ENCODE measurements at places on chromosomes 3 and 15.

- no peak for DNase-seq
Observed at GRCh38 chr15:49731187-49732099, 110.6 kb downstream of the DTWD1 start.

DNA sequence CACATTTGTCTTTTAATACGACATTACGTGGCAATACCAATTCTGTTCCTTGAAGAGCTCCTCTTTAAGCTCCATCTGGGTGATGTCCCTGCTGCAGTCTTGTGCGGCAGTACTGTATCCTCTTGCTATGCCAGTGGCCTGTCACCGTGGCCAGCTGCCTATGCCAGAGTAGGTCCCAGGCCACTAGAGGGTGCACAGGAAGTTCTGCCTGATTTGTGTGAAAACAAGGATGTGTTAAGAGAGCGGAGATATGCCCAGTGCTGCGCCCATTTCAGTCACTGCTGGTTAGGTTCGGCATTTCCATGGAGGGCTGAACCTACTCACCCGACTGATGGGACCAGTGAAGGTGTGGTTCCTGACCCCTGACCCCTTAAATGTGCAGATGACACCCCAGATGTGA, 25.2 kb downstream of the NIPA1 start:
- DNase-seq = no peak

DNA sequence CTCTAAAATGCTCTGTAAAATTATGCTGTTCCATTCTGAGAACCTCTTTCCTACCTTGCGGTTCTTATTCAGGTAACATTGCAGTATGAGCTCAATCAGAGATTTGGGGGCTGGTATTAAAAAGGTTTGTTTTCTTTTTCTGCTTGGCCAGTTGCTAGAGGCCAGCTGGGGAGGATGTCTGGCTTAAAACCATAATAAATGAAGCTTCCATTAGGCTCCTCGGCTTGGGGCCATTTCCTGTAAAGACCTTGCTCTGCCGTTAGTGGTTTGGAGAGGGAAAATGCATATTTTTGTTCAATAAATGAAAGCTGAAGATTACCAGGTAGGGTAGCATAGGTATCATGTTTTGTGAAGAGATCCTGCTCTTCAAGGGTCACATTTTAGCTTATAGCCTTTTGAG, 55.2 kb downstream of the MCTP2 start:
- DNase-seq = no peak

- no peak for DNase-seq
Observed at GRCh38 chr15:84625123-84625522, 24.3 kb downstream of the ZSCAN2 start.

DNA sequence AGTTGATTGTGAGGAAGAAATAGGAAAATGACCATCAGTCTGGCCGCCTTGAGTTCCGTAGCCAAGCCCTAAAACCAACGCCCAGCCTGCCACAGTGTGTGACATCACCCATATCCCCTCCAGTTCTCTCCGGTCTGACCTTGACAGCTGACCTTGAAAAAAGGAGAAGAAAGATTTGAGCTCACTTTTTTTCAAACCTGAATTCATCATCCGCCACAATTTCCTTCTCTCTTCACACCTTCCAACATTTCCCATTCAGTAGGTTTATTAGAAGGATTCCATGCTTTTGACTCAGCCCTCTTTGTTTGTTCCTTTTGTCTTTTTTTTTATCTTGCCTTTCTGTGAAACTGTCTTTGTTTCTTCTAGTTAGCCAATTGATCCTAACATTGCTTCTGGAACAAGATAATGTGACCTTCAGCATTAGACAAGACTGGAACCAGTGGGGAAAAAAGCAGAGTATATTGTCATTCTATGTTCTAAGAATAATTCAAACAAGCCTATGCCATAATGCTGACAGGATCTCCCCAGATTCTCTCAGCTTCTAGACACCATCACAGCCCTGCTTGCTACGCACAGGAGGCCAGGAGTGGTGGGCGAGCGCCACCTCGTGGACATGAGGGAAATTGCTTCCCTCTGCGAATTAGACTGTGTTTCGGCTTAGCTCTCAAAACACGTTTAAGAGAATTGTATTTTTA, 283.1 kb downstream of the FGF12 start:
- DNase-seq = peak; percentile 21

GRCh38 chr15:99092554-99093172, 12.2 kb upstream of the SYNM start:
- DNase-seq = no peak

- DNase-seq = no peak
Observed at GRCh38 chr15:41553731-41554130, 5.3 kb upstream of the TYRO3 start.

DNA sequence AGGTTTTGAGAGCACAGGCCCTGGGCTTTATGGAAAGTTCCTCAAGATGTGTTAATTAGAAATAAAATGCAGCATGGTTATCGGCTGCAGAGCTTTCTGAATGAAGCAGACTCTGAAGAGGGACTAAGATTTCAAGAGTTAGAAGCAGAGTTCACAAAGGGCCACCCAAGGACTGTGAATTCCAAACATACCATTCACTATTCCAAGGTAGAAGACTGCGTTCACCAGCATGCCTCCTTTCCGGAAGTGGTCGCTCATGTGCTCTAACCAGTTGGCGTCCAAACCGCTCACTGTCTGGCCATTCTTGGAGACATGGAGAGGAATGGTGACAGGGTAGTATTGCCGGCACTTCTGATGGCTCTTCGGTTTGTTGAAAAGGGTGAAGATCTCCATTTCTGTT, 104.9 kb downstream of the OXNAD1 start:
- DNase-seq = no peak

GRCh38 chr3:12759693-12760565, 870 bp upstream of the TMEM40 start:
- no peak for DNase-seq

DNA sequence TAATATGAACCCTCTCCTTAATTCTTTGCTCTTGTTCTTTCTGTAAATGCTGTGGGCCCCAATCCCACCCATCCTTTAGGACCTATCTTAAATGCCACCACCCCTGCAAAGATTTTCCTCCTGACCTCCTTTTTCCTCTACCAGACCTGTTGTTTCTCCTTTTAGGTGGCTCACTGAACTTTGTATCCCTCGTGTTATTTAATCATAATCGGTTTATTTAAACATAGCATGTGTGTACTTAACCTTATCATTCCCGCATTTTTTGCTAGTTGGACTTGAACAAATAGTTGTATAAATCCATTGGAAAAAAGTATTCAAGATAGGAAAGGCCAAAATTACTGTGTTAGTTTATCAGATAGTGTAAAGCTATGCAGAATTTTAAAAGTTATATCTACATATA, 988 bp upstream of the NFKBIZ start:
- DNase-seq = no peak

GRCh38 chr3:190644766-190645165, 130.9 kb downstream of the IL1RAP start:
- DNase-seq = no peak

GRCh38 chr3:141436180-141436579, 50.6 kb upstream of the RASA2 start:
- DNase-seq = no peak

DNA sequence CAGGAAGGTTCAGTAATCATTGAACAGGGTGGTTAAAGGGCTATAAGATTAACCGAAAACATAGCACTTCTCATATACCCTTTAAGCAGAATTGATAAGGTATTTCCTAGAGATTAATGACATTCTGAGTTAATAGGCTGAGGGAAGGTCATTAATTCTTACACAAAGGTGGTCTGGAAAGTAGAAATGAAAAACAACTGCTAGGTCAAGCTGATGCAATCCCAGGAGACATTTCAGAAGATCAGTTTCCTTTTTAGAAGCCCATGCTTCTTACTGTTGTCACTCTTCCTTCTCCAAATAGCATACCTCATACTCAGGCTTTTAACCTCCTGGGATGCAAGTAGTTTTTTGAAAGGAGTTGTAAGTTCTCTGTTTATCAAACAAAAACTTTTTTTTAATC, 8.8 kb downstream of the FILIP1L start:
- DNase-seq = no peak

DNA sequence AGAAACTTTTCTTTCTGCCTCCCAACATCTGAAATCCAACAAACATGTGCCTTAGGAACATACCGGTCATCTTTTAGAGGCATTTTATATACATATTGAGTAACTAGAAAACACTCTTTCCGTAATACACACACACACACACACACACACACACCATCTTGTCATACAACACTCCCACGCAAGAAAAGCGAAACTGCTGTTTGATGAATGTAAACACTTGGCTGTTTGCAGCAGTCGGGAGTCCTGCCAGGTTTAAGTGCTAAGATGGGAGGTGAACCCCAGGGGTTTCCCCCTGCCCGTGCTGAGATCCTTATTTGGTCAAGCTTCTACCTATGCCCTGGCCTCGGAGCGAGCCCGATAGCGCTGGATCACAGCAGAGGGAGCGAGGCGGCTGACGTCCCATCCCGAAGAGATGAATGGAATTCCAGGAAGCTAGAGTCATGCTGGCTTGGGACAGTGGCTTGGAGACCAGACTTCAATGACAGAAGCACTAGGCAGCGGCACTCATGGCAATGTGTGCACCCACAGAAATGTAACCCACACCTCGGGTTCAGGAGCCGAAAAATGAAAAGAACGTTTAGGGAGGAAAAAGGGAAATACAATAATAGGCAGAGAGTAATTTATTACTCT, 1.3 kb upstream of the THBS1 start:
- DNase-seq = no peak

DNA sequence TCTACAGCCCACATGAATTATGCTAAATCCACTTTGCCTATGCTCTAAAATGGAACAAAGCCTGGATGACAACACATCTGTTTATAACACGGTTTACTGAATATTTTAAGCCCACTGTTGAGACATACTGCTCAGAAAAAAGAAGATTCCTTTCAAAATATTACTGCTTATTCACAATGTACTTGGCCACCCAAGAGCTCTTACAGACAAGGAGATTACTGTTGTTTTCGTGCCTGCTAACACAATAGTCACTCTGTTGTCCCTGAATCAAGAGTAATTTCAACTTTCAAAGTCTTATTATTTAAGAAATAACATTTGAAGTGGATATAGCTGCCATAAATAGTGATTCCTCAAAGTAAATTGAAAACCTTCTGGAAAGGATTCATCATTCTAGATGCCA, 70.9 kb downstream of the ANKRD28 start:
- no peak for DNase-seq

DNA sequence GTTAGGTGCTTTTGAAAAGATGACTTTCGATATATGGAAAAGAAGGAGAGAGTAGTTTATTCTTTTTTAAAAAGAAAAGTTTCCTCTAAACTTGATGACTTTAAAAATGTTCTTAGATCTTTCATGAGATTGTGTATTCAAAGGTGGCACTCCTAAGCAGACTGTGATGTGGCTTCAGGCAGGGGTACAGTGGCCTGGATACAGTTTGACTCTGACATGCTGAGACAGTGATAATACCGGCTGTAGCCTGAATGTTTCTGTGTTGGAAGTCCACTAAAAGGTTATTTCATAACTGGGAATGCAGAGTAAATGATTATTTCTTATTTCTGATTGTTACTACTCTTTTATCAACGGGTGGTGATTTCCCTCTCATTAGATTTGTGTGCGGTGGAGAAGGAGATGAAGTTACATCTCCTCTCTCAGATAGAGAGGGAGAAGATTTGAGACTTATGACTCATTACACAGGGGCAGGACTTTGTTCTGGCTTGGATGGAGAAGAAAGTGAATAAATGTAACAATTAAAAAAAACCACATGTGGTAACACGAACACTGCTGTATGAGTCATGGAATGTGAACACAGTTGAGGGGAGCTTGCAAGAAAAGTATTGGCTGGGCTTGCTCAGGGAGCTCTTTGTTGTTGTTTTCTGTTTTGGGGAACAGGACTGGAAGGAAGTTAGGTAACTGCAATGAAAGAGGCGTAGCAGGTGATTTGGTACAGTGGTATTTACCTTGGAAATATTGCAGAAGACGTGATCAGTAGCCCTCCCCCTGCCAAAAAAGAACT, 21.6 kb downstream of the SPTSSB start:
- DNase-seq = no peak

- no peak for DNase-seq
Observed at GRCh38 chr15:90588427-90588826, 58.7 kb downstream of the CRTC3 start.

DNA sequence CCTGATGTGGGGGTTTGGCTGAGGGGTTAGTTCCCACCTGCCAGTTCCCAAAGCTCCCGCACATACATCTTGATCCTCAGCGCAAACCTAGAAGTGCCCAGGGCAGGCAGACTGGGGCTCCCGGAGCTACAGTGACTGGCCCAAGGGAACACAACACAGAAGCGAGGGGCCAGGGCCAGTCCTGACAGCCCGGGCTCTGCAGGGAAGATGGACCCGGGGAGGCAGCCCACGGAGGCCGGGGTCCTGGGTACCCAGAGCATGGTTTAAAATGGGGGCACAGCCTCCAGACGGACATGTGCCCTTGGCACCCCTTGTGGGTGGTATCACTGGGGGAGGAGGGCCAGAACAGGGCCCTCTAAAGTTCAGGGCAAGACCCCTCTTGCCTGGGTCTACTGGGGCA, 5.1 kb downstream of the CPN2 start:
- DNase-seq = no peak

GRCh38 chr3:15315003-15315402, 17.4 kb downstream of the SH3BP5 start:
- DNase-seq = no peak

- no peak for DNase-seq
Observed at GRCh38 chr3:189123595-189124387, 48.0 kb upstream of the TPRG1 start.

GRCh38 chr3:54304877-54305276, 182.5 kb downstream of the CACNA2D3 start:
- no peak for DNase-seq

DNA sequence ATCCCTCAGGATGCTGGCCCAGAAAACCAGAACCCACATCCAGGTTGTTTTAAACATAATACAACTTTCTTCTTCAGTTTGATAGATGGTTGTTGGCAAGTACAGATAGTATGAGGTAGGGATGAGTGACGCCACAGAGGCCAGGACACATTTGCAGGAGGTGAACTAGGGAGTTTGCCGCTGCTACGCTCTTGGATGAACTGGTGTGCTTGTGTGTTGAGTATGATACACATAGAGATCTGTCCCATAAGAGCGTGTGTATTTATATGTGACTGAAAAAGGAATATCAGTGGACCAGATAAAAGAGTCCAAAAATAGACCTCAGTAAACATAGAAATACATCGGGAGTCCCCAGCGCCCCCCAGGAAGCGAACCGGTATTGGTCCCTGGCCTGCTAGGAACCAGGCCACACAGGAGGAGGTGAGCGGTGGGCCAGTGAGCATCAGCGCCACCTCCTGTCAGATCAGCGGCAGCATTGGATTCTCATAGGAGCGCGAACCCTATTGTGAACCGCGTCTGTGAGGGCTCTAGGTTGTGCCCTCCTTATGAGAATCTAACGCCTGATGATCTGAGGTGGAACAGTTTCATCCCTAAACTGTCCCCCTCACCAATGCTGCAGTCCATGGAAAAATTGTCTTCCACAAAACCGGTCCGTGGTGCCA, 98.1 kb downstream of the LRRK1 start:
- no peak for DNase-seq

GRCh38 chr15:76172782-76173181, 113.0 kb downstream of the TMEM266 start:
- DNase-seq = no peak

- DNase-seq = no peak
Observed at GRCh38 chr3:64061628-64062027, 38.3 kb upstream of the PSMD6 start.
